ENCODE measurements at places on chromosomes 3 and 15.

DNA sequence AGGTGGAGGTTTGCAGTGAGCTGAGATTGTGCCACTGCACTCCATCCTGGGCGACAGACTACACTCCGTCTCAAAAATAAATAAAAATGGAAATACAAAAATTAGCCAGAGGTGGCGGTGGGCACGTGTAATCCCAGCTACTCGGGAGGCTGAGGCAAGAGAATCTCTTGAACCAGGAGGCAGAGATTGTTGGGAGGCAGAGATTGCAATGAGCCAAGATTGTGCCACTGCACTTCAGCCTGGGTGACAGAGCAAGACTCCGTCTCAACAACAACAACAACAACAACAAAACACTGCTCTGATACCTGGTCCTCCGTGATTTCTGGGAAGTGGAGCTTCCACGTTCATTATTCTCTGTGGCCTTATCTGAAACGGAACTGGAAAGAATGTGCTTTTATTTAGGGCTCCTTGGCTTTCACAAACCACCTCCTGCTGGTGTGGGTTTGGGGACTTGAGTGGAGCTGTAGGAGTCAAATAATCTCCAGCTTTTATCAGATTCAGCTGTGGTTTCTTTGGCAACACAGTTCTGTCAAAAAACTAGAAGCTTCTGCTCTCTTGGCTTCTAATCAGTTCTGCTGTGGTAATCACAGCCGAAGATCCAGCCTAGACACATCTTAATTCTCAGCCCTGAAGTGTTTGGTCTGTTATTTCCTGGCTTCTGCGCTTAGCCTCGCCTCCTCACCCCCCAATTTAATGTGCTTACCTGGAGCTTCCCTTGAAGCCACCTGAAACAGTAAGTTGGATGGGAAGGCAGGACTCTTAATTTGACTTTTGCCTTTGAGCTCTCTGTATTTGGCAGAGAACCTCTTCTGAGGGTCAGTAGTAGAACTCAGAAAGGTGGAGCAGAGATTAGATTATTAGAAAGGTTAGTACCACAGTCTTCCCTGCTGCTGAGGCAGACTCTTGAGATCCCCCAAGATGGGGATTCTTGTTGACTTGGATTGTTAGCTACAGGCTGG, 21.4 kb downstream of the IRAK2 start:
- DNase-seq: no peak

DNA sequence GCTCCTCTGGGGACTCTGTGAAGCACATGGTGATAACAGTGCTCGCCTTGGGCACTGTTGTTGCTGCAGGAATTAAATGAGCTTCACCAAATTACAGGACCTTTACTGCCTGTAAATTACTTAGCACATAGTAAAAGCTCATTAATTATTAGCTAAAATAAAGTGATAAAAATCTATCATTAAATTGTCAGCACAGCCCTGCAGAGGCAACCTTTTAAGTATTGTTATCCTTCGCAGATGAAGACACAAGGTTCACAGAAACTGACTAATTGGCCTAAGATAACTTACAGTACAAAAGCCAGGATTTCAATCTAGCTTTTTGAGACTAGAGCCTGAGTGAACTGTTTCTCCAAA, 96.0 kb downstream of the ST6GAL1 start:
- DNase-seq: no peak

- no peak for DNase-seq
Measured at GRCh38 chr3:10286596-10287295, 6.0 kb downstream of the GHRL start.

- no peak for DNase-seq
Measured at GRCh38 chr15:22229990-22230819, 149.9 kb downstream of the OR4M2 start.

DNA sequence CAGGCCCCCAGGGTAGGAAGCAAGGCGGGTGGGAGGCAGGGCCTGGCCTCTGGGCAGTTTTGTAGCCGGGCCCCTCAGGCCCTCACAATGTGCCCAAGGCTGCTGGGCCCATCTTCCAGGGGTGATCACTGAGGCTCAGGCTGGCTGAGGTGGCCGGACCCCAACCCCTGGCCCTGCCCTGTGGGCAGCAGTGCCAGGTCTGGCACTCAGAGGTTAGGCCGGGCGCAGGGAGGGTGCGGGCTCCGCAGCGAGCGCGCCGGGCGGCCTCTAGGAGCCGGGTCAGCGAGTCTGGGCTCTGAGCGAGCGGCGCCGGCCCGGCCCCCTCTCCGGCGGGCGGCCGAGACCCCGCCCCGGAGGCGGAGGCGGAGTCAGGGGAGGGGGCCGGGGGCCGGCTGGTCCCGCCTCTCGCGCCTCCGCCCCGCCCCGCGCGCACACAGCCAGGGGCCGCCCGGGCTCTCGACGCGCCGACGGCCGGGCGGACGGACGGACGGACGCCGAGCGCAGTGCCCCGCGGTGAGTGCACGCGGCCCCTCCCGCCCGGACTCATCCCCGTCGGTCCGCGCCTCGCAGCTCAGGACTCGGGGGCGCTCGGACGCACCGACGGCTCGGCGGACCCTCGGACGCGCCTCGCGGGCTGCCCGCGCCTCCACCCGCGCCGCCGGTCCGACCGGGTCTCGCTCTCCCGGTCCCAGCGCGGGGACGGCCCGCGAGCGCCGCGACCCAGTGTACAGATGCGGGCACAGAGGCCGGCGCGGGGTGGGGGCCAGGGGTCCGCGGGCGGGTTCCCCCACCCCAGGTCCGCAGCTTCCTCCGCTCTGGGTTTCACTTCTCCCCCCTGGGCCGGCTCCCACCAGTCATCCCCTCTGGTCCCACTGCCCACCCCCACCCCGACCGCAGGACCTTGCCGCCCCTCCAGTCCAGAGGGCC, at the start of gene FBLN2:
FBLN2 (plus strand) TSS at position 430 of the 927 bp plus-strand sequence. CDS start 21,231 bp downstream, outside the sequence.
- no peak for DNase-seq
